ENCODE measurements at places on chromosomes 7 and 10.
A peak's percentile ranks its signal among the peaks of the same experiment; 100 is the strongest.

DNA sequence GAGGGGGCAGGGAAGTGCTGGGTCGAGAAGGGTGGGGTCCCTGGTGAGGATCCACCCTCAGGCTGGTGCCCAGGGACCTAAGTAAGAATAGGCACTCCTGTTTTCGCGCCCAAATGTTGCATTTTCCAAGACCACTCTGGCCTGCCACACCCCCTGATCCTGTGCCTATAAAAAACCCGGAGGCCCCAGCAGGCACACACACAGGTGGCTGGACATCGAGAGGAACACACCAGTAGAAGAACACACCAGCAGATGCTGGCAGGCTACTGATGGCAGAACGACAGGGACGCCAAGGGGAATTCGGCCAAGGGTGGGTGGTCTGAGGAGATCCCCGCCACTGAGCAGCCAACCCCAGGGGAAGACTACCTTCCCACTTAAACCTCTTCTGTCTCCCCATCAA, 633.9 kb upstream of the POT1 start:
- no peak for DNase-seq

DNA sequence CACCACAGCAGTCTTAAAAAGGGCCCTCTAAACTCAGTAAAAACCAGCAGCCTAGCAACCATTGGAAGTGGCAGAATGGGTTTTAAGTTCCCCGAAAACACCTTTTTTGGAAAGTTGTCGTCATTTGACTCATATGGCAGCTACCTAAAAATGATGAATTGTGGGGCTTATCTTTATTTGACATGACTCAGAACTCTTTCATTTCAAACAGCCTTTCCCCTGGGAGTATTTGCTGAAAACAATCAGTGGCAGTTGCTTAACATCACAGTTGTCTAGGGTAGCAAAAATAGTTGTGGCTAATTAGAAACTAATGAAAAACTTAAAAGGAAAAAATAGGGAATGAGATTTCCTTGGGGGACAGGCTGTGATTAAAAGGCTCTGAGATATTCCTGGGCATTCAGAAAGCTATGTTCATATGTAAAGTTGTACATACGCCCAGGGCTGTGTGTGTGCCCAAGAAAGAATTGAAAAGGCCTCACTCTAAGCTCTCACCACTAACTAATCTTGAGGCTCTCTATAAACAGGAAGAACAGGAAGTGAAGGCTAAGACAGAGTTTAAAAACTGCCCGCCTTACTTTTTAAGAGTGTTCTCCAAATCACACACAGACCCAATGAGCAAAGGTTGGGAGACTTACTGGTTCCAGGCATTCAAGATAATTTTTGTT, 81.7 kb upstream of the HECTD2 start:
- DNase-seq: no peak

DNA sequence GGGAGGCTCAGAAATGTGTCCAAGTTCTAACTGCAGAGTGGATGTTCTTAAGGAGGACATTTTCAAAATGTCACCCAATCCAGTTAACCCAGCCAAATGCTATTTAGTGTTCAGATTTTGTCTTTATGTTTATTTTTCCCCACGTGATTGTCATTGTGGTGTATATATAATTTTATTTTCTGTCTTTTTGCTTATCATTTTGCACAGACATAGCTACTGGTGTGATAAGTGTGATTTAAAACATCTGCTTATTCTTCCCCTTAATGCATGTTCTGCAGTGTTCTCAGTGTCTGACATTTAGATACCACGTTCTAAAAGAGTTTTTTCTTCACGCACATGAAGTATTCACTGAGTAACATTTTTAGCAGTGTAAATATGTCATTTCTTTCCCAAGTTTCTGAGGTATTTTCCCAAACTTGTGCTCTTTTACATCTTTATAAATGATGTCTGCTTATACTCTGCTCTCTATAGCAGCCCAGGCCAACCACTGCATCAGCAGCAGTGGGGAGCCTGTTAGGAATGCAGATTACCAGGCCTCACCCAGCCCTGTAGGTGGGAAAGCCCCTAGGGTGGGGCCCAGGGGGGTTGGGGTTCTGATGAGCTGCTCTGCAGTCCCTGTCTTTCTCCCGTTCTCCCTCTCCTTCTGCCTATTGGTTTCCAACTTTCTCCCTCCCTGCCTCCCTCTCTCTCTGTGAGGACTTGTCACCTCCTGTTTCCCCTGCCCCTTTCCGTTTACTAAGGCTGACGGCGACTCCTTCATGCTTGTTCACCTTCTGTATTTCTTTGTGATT, 20.8 kb downstream of the ADCY1 start:
- no peak for DNase-seq

DNA sequence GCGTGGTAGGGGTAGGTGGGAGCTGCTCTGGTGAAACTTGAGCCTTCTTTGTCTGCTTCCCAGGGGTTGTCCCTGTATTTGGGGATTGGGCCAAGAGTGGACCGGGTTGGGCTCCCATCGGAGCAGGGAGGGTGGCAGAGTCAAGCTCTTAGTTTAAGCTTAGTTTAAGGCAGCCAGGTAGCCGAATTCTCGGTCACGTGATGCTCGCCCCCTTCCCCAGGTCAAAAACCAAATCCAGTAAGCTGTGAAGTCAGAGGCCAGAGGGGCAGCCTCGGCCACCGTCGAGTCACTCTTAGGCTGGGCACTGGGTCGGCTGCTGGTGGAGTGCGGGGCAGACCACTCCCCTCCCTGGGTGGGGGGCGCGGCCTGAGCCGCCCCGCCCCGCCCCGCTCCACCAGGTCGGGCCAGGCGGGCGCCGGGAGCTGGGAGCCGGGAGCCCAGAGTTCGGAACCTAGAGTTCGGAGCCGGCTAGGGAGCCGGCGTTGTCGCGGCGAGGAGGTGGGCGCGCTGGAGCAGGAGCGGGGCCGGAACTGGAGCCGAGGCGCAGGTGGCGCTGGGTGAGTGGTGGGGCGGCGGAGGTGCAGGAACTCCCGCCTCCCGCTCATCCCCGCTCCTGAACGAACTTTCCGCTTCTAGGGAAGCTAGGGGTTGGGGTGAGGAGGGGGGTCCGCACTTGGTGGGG, 2.8 kb upstream of the LZTS2 start:
- peak; percentile 33 for DNase-seq

- DNase-seq: no peak
Measured at GRCh38 chr7:633381-634018, 93.0 kb upstream of the DNAAF5 start.

- no peak for DNase-seq
Measured at GRCh38 chr10:11161096-11161495, 143.4 kb downstream of the CELF2 start.

GRCh38 chr7:73970801-73971229, 57.2 kb upstream of the ELN start:
- DNase-seq: no peak

DNA sequence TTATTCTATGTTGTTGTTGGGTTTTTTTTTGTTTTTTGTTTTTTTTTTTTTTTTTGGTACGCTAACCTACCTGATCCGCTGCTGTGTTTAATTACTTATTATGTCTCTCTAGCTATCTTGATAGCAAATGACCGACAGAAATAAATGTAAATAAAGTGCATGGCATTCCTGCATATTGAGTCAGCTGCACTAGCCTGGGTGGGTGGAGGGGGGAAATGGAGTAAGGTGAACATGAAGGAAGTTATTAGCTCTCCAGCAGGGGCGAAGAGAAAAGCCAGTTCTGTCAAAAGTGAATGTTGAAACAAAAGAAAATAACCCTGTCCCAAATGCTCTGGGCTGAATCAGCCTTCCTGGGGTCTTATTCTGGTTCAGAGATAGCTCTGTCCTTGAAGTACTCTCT, 210.7 kb upstream of the MDFIC start:
- DNase-seq: no peak

DNA sequence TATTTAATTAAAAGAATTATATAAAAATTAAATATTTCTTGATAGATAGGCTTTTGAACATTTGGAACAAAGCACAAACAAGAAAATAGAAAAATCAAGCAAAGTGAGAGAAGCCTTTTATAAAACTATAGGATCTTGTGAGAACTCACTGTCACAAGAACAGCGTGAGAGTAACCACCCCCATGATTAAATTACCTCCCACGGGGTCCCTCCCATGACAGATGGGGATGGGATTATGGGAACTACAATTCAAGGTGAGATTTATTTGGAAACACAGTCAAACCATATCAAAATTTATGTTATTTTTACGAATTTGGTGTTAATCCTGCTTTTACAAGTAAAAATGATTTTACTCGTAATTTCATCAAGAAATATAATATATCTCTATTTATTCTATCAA, 1136.1 kb upstream of the POT1 start:
- no peak for DNase-seq

DNA sequence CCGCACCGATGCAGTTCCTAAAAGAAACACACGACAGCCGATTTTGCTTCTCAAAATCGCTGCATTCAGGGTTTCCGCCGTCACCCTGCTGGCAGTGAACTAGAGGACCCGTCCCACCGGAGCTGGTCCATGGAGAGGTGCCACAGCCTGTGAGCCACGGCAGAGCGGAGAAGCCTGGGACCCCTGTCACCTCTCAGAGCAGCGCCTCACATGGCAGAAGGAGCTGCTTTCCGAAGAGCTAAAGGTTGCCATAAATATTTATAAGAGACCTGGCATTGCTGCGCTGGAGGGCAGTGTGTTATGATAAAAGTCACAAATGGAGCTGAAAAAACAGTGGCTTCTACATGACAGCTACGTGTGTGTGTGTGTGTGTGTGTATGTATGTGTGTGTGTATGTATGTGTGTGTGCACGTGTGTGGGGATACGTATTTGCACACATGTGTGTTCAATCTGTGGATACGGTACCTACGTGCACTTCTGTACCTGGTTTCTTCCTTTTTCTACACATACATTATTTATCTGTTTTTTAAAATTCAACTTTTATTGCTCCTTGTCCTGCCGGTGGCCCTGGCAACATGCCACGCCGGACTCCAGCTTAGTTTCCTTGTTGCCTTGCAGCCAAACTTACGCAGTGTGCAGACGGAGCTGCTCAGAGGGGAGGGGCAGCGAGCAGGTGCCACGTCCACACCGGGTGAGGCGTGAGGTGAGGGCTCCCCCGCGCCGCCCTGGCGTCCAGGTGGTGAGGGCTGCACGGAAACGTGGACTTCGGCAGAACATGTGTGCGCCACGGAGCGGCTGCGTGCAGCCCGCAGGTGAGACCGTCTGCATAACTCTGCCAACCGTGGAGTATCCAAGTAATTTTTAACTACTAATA, 115.2 kb upstream of the PITRM1 start:
- peak; percentile 37 for DNase-seq

- no peak for DNase-seq
Measured at GRCh38 chr7:16697507-16698199, 51.7 kb downstream of the BZW2 start.

- DNase-seq: peak; percentile 10
Measured at GRCh38 chr10:5812283-5813090, 747 bp downstream of the GDI2 start.

- DNase-seq: no peak
Measured at GRCh38 chr10:123607386-123607785, 58.8 kb upstream of the GPR26 start.

DNA sequence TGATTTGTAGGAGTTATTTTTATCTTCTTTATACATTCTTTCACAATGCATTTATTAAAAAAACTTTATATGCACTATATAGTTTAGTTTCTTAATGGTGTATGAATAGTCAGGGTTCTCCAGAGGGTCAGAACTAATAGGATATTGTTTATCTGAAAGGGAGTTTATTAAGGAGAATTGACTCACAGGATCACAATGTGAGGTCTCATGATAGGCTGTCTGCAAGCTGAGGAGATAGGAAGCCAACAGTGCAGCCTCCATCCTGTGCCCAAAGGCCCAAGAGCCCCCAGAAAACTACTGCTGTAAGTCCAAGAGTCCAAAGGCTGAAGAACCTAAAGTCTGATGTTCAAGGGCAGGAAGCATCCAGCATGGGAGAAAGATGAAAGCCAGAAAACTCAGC, 192.8 kb upstream of the AHR start:
- DNase-seq: no peak

Measured in SW480 (cell line).